Lung (tissue), 17 donors: ENCODE measurements at places on chromosomes 3 and 15.

DNA sequence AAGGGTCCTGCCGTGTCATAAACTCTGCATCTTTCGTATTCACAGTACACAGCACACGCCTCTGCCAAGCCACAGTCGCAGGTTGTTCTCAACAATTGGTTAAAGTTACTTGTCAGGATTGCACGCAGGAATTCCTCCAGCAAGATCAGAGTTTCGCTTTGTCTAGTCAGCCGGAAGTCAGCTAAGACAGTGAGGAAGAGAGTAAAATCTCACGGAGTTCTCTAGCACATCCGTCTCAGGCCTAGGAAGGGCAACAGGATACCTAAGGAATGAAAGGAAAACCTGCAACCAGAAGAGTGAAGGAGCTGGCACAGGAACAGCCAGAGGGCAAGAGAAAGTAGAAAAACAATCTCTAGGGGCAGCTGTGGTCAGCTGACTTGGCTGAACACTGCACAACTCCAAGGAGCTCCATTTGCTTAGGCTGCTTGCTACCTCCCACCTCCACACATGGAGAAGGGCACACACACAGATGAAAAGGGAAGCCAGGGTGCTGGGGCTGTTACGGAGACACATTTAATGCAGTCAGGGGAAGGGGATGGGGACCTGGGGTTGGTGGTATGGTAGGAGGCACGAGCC is 23.7 kb downstream of the RORA start:
- no peak for DNase-seq

GRCh38 chr3:24923570-24923969 is 428.9 kb upstream of the THRB start:
- no peak for DNase-seq

- peak; percentile 32 for DNase-seq
Observed at GRCh38 chr3:21520106-21520963, 230.7 kb downstream of the ZNF385D start.

- no peak for DNase-seq
Observed at GRCh38 chr3:20077068-20077467, 36.8 kb downstream of the KAT2B start.

GRCh38 chr15:66401130-66402021 is 14.7 kb downstream of the MAP2K1 start:
- no peak for DNase-seq

DNA sequence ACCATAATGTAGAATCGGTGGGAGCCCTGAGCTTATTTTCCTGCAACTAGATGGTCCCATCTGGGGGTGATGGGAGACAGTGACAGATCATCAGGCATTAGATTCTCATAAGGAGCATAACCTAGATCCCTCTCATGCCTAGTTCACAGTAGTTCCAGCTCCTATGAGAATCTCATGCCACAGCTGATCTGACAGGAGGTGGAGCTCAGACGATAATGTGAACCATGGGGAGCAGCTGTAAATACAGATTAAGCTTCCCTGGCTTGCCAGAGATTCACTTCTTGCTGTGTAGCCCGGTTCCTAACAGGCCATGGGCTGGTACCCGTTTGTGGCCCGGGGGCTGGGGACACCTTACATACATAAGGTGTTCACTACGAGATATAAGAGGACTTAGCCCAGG is 67.5 kb upstream of the LRRFIP2 start:
- no peak for DNase-seq

GRCh38 chr15:39789736-39790135 is 7.1 kb upstream of the FSIP1 start:
- DNase-seq: no peak

DNA sequence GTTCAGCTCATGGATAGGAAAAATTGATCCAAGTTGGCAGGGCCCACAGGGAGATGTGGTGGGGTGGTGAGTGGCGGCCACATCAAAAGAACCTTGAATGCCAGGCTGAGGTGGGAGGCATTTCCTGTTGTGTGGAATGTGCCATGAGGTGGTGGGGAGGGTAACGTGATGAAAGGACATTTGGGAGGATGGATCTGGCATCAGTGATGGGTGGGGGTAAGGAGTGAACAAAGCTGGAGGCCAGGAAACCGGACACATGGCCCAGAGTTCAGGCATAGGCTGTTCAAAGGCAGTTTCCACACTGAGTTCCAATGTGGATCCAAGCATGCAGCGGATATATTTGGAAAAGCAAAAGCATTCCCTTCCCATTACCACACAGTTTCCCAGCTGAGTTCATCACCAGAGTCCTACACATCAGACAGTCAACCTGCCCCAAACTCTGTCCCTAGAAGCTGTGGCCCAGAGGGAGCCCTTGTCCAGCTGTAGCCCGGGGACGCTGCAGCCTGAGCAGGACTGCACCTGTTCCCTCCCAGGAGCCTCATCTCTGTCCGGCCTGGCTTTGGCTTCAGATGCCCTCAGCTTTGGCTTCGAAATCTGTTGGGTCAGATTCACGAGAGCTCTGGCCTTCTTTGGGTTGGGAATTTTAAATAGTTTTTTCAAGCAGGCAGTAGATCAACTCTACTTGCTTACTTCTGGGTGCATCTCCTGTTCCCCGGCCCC is 37.8 kb upstream of the GOLGA6B start:
- DNase-seq: no peak

DNA sequence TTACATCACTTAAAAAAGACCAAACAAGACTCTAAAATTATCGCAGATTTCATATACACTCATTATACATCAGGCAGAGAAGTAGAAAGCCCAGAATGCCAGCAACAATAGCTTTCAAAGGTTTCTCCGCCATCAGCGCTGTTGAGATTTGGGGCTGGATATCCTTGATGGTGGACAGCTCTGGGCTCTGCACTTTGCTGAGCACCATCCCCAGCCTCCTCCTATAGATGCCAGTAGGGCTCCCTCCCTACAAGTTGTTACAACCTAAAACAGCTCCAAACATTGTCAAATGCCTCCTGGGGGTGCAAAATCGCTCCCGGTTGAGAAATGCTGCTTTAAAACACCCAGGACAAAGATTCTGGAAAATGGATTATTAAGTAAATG is 73.5 kb downstream of the ATP10A start:
- DNase-seq: no peak

GRCh38 chr15:48017747-48018146 is 103.0 kb upstream of the SLC24A5 start:
- DNase-seq: no peak

DNA sequence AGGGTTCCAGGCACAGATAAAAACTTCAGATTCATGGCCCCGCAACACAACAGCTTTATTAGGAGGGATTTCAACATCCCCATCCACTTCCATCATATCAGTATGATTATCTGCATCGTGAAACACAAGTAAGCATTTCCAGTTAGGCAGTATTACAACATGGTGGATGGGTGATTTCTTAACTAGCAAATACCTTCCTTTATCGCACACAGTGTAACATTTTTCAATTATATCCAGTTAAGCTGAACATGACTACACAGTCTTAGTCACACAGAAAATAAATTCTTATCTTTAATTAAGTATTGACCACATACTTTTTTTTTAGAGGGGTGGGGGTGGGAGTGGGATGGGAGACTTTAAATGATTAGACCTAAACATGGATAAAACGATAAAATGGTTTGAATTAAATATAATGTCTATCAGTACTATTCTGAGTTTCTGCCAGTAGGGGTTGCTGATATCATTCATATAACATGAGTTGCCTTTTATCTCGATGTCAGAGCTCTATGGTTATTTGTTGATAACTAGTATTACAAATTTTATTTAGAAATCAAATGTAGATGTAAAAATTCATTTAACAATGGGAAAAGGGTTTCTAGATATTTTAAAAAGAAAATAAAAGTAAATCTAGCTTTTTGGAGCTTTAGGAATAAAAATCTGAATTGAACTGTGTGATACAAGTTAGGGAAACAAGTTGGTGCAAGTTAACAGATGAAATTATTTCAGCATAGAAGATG is 146.6 kb downstream of the TBL1XR1 start:
- DNase-seq: peak; percentile 82

DNA sequence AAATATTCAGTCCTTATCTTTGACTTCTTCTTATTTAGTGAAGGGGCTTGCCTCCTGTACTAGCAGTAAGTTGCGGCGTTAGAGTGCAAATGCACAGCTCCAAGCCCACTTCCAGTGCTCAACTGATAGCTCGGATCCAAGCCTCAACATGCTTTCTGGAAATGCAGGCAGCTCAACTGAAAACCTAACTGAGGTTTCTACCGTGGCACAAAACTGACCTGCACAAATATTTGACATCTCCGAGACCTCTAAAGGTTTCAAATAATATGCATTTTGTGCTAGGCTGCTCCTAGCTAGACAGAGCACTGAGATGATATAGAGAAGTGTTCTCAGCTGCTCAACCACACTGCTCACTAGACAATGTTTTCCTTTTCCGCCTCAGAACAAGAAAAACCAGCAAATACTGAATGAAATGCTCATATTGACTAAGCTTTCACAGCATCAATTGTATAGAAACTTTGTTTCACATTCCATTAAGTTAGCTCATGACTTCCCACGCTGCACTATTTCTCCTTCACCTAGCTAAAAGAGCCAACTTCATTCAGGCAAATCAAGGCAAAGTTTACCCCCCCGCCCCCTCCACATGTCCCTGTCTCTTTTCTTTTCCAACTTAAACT is 822 bp downstream of the ZNF385D start:
- DNase-seq: peak; percentile 62

- DNase-seq: peak; percentile 58
Observed at GRCh38 chr3:148828136-148828690, 602 bp downstream of the CPB1 start.

- DNase-seq: no peak
Observed at GRCh38 chr3:127644641-127645370, 15.8 kb downstream of the PODXL2 start.

GRCh38 chr3:127304121-127304744 is 16.4 kb upstream of the PRR20G start:
- no peak for DNase-seq

- no peak for DNase-seq
Observed at GRCh38 chr3:85182975-85183752, 224.4 kb downstream of the CADM2 start.

GRCh38 chr15:40257656-40258450 is 19.0 kb downstream of the PAK6 start:
- DNase-seq: no peak

GRCh38 chr15:69107025-69107620 is 53.3 kb upstream of the GLCE start:
- DNase-seq: no peak

GRCh38 chr3:66816090-66816761 is 181.9 kb upstream of the KBTBD8 start:
- DNase-seq: peak; percentile 77

- DNase-seq: no peak
Observed at GRCh38 chr3:54342676-54343075, 220.3 kb downstream of the CACNA2D3 start.

DNA sequence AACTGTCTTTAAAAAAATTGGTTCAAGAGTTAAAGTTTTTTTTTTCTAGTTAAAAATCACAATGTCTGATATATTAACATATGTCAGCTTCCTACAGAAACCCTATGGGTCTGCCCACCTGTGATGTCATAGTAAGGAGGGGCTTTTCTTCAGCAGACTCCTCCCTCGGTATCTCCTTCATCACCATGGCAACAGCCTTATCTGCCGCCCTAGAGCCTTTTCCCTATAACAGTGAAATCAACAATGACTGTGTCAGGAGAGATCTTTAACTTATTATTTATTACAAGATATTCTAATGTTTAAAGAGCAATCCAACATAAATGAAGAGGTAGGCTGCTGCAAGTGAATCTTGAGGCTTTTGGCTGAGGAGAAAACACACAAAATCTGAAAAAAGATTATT is 138.7 kb downstream of the PEX5L start:
- DNase-seq: no peak

GRCh38 chr3:118984699-118985098 is 49.9 kb downstream of the IGSF11 start:
- no peak for DNase-seq

DNA sequence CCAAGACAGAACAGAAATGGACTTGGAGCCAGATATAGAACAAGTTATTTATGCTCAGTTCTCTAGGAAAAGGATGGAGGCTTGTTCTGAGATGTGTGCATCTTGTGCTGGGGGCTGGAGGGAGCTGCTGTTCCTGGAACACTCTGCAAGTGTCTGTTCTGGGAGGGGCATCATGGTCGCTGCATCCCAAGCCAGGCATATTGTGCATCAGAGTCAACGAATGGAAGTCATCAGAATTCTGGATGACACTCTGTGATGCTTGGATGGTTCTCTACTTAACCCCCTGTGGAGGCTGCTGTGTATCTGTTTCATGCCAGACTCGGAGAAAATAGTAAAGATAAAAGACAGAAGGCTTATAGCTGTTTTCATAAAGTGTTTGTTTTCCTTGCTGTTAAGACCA is 34.7 kb downstream of the RPL22L1 start:
- peak; percentile 57 for DNase-seq

- no peak for DNase-seq
Observed at GRCh38 chr3:87248831-87249230, 21.7 kb downstream of the CHMP2B start.
